ENCODE measurements at places on chromosomes 1 and 21.

- no peak for DNase-seq
Observed at GRCh38 chr1:185535621-185536020, 198.6 kb upstream of the HMCN1 start.

- DNase-seq, result no peak
Observed at GRCh38 chr1:116986421-116987255, 14.9 kb upstream of the CD101 start.

DNA sequence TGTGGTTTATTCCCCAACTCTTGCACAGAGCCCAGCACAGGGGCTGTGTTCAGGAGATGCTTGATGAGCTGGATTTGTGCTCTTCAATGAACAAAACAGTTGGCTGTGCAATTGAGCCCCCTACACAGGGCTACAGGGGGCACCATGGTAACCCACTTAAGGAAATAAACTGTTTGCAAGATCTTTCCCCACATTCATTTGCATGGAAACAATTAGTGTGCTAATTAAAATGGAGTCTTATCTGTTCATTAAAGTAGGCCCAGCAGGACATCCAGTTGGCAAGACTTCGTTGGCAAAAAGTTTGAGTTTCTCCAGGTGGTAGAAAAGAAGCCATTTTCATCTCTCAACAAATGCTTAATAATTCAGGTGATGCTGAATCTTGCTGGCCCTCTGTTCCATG is 15.3 kb downstream of the KLHDC7A start:
- DNase-seq, result no peak

DNA sequence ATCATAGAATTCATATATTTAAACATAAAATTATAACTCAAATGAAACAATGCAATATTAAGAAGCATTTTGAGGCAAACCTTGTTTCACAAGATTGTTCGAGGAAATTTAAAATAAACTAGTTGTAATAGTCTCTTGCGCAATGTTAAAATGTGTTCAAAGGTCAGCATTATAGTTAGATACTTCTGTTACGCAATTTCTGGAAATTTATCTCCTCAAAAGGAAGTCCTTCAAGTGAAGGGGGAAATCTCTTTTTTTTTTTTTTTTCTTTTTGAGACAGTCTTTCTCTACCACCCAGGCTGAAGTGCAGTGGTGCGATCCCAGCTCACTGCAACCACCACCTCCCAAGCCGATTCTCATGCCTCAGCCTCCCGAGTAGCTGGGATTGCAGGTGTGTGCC is 52.1 kb downstream of the FMO4 start:
- DNase-seq, result no peak

DNA sequence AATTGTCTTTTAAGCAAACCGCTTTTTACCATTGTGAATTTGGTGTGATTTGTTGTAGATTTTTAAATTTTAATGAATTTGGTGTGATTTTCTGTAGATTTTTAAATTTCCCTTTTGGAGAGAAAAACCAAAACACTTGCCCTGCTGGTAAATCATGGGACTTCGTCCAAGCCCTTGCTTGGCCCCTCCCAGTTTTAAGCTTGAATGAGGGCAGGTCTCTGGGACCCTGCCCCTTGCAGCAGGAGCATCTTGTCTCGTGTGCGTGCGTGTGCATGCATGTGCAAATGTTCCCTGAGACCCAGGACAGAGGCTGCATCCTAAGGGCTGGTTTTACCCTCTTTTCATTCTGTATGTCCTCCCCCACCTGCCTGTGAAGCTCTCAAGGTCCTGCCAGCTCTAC is 248.6 kb downstream of the GREM2 start:
- DNase-seq, result no peak

DNA sequence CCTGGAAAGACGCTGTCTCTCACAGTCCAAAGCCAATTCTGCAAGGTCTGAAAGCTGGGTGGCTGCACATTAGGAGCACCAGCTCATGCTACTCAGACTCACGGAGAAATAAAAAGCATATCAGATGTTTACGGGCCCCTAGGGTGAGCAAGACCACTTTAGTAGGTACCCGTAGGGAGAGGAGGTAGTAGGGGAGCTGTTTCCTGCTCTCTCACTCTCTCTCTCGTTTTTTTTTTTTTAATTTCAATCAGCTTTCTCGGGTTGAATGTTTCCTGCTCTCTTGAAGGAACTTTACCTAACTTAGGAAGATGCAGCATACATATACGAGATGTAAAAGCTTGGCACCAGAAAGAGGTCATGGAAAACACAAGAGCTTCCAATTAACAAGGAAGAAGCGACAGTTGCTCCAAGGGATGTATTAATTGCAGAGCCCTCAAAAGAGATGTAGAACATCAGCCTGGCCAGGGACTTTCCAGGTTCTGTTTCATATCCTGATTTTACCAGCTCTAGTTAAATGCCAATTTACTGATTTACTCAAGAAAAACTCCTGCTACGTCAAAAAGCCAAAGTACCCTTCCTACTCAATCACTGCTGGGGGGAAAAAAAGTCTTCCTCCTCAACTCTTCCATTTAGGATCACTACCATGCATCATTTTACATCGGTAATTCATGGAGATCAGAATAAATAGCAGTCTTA is 3.1 kb downstream of the LORICRIN start:
- DNase-seq, result no peak

- no peak for DNase-seq
Observed at GRCh38 chr1:219575563-219575962, 37.3 kb downstream of the ZC3H11B start.

- no peak for DNase-seq
Observed at GRCh38 chr1:7468248-7468647, 302.8 kb upstream of the VAMP3 start.

GRCh38 chr1:166700696-166701095 is 138.6 kb upstream of the POGK start:
- no peak for DNase-seq

DNA sequence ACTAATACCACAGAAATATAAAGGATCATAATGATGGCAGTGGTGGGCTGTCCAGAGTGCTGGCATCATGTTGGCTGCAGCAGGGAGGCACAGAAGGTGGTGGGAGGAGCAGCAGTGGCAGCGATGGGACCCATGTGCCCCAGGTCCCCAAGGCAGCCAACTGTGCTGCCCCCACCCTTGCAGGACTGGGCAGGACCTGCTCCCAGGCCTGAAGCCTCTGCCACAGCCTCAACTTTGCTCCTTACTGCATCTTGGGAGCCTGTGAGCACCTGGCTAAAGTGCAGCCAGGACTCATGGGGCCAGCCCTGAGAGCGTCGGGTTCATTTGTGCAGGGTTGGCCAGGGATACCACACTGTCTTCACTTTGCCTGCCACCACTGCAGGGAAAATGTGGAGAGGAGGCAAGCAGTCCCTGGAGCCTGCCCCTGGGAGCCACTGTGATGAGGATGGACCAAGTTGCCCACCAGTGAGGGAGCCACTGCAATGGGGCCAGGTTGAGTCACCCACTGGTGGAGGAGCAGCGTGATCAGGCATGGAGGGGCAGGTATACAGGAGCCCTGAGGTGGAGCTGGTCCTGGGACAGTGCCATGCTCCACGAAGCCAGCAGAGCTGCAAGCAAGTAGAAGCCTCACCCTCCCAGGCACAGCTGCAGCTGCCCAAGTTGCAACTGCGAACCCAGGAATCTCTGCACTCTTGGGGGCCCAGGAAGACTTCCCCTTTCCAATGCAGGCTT is 25.3 kb upstream of the DENND1B start:
- no peak for DNase-seq
